Stimulated activated CD4-positive, alpha-beta T cell treated with anti-CD3 and anti-CD28 coated beads, Interleukin-1b, Interleukin-23, amount 100 ng/mL, for 1 hour (primary cell): ENCODE measurements at places on chromosomes 6 and 20.

DNA sequence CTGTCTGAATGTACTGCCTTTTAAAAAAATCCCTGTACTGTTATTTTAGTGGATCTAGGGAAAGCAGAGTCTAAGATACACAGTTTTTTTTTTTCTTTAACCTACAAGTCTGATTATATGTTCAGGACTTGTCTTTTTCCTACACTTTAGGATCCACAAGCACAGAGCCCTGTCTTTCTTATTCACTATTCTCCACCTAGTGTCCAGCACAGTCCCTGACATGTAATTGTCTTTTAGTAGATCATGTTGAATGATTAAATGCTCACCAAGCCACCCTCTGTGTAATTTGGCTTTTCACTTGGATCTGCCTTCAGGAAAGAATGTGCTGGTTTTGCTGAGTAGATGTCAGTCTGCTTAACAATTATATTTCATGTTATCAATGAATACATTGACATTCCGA lies 35.8 kb upstream of the YWHAB start:
- no peak for DNase-seq

- DNase-seq, result no peak
Measured at GRCh38 chr6:30908700-30909099, 693 bp downstream of the GTF2H4 start.

GRCh38 chr20:19074828-19075516 lies 137.5 kb upstream of the SLC24A3 start:
- no peak for DNase-seq

DNA sequence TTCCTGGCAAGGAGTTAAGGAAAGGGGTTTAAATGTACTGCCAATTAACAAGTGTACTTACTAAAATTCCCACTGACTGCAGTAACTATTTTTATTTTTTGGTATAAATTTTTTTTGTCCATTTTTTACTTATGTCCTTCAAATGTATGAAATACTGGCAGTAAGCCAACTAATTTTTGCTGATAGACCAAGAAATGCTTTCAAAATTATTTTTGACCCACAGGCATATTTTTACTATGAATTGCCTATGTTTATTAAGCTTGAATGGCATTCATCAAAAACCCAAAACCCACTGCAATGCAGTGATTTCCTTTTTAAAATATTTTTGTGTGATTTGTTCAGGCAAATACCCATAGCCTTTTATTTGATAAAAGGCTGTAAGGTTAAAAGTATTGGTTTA lies 560.1 kb downstream of the UTRN start:
- DNase-seq, result no peak

DNA sequence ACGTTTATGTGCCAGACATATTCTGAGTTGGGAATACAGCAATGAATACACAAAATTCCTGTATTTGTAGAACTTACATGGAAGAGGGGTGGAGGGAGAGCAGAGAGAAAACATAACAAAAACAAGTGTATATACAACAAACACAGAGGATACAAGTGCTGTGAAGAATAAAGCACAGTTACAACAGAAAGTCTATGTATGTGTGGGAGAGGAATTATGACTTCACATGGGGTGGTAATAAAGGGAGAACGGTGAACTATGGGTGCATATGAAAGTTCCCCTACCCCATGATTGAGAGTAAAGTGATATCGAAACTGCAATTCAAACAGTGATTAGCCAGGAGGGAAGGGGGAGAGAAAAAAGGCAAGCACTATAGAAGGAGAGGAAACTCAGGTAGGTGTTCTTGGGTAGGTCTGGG lies 24.6 kb downstream of the HBS1L start:
- DNase-seq, result no peak
